ENCODE measurements at places on chromosomes 3 and 15.

- no peak for DNase-seq
Measured at GRCh38 chr3:12734960-12735359, 24.1 kb downstream of the TMEM40 start.

DNA sequence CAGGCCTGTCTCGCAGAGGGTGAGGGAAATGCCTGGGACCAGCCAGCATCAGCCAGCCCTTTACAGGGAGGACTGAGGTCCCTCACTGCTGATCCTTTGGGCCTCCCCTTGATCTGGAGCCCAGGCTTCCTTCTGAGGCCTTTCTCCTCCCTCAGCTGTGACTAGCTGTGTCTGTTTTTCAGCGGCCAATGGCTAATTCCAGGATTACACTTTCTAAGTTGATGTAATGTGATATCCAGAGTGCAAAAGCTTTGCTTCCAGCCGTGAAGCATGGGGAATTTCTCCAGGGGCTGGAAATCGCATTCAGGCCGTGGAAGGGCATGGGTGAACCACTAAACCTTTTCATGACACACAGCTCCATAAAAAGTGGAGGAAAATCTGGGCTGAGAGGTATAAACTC, 157.6 kb downstream of the SHQ1 start:
- no peak for DNase-seq

- no peak for DNase-seq
Measured at GRCh38 chr3:126946405-126946804, 36.5 kb upstream of the PLXNA1 start.

DNA sequence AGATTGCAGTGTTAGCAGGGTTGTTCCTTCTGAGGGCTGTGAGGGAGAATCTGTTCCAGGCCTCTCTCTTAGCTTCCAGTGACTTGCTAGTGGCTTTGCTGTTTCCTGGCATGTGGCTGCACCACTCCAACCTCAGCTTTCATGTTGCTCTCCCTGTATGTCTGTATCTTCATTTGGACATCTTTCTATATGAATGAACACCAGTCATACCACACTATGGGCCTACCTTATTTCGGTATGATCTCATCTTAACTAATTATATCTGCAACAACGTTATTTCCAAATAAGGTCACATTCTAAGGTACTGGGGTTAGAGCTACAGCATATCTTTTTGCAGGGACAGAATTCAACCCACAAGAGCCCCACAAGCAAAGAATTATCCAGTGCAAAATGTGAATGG, 356.7 kb upstream of the UMPS start:
- DNase-seq: no peak

DNA sequence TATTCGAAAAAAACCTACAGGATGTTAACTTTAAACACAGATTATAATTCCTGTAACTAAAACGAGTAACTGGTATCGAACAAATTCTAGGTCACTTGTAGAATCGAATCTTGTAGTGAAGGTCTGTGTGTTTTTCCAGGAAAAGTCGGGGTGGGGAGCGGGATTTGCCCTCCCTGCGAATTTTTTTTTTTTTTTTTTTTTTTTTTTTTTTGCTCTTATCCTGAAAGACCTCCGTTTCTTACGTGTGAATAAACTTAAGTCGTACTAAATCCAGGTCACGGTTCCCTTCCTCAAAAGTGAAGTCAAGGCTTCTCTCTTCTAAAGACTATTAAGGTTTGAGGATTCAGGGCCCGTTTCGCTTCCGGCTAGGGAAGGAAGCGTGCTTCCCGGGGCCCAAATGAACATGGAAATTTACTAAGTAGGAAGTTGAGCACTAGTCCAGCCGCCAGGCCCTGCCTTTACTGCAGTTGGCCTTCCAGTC, 770 bp downstream of the TBC1D5 start:
- DNase-seq: no peak

GRCh38 chr3:161560008-161560637, 63.5 kb downstream of the OTOL1 start:
- DNase-seq: no peak

GRCh38 chr15:24039683-24040082, 352.6 kb upstream of the NDN start:
- no peak for DNase-seq

DNA sequence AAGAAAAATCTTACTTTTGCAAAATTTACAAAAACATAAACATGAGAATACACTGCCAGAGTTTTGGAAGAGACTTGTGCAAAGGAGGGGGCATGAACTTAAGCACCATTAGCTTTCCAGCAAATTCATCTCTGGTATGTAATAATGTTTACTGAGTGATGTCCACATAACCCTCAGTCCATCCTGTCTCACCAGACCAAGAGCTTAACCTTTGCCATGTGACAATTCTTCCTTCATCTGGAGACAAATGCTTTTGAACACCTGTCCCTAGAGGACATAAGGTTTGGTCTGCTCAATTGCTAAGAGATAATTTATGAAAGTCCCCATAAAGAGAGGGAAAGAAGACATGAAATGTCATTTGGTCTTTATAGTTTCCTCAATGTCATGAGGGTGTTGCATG, 412.3 kb downstream of the ERC2 start:
- no peak for DNase-seq

GRCh38 chr3:106124818-106125217, 256.0 kb upstream of the CBLB start:
- no peak for DNase-seq

DNA sequence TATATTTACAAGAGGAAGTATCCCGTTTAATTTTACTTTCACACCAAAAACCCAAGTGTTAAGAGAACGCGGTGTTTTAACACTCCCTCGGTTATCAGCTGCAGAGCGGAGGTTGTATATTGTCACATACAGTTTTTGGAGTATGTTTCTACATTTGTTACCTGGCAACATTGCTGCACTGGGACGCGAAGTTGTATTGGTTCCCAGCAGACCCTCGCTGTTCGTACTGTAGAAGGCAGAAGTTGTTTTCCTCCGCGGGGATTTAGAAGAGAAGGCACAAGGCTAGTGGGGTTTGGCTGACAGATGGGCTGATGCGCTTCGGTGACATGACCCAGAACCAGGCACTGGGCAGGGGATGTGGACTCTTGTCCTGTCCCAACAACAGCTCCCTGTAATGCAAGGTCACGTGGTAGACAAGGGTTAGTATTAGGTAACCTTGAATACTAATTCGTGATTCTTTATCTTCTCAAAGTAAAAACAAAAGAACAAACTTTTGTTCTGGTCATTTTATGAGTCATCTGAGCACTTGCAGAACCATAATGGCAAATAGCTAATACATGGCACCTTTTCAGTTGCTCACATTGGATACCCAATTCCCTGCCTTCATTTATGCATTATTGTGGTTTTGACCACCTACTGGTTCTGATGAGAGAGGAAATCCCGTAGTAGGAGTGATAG, 230.4 kb upstream of the BHLHE40 start:
- no peak for DNase-seq

- DNase-seq: no peak
Measured at GRCh38 chr15:61205346-61205921, 23.7 kb downstream of the RORA start.

DNA sequence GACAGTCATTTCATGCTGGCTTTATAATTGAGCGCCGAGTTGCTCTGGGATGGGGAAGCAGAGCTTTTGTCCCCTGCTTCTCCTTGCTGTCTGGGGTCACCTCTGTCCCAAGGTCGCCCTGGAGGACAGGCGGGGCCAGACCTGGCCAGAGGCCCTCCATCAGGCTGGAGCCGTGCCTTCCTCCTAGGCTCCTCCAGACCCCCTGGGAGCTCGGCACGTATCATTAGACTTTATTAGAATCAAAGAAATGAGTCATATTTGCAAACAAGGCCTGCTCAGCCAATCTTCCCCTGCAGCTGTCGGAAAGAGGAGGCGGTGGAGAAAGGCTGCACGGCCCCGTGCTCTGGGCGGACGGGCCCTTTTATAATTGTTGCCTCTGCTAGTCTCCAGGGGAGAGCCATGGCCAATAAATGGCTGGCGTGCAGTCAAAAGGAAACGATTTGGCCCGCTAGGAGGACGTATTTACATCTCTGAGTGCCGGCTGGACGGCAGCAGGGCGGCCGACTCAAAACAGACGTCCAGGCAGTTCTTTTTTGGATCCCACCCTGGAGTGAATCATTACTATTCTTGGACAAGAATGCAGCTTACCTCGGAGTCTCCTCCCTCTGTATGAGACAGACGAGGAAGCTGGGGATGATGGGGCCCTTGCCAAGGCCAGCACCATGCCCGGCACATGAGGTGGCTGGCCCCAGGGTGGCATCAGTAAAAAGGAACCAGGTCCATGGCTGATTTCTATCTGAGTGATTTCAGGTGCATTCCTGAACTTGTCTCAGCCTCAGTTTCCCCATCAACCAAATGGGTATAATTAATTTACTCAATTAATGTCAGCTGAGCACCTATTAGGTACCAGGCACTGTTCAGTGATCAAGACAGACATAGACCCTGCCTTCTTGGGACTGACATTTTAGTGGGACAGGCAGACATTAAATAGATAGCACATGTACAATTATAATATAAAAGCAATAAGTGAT, 50.6 kb downstream of the SLC6A6 start:
- DNase-seq: no peak

- no peak for DNase-seq
Measured at GRCh38 chr3:157070678-157070999, 89.3 kb downstream of the CCNL1 start.

- DNase-seq: no peak
Measured at GRCh38 chr3:135497979-135498378, 467.5 kb upstream of the PPP2R3A start.

DNA sequence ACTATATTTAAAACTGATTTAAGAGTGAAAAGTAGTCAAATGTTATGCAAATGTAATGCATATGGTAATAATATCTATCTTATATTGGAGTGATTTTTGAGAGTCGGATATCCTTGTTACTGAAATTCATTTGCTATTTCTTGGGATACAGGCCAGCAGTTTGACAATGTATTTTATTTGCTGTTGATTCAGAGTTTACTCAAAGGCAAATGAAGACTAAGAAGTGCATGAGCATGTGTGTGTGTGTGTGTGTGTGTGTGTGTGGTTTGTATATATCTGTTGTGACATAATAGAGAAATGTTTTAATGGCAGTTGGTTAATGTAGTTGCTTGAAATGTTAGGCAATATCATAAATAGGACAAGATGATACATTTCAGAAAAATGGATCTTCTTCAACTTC, 39.0 kb downstream of the UNC13C start:
- no peak for DNase-seq

- no peak for DNase-seq
Measured at GRCh38 chr3:194218646-194219453, 82.9 kb downstream of the HES1 start.

- no peak for DNase-seq
Measured at GRCh38 chr3:113468539-113468938, 27.2 kb upstream of the CFAP44 start.

GRCh38 chr3:24111711-24112110, 166.6 kb downstream of the NR1D2 start:
- no peak for DNase-seq

DNA sequence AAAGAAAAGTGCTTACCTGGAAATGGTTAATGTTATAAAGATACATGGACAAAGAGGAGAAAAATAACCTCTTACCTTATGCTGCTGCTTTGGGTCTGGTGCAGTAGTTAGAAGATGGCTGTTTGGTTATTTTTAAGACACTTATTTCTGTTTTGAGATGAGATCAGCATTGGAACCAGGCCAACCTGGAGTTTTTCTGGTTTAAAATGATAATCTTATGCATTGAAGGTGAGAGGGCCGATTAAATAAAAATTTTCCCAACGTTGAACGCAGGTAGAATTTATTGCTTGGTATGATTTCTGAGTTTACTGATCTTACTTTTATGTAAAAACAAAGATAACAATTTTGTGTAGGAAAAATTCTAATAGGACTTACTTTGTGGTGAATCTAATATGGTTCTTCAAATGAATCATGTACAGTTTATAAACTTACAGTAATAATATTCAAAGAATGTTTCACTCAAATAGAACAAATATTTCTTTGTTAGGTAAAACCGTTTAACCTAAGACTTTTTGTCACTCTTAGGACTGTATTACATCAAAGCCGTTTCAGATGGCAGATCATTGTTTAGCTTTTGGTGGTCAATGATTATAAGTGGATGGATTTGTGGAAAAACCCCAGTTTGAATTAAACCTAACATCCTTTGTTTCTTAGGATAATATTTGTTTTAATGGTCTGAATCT, 14.9 kb downstream of the UBE2E2 start:
- no peak for DNase-seq

- DNase-seq: no peak
Measured at GRCh38 chr3:157136647-157137387, 23.1 kb downstream of the CCNL1 start.

GRCh38 chr3:154552338-154552737, 122.3 kb upstream of the GPR149 start:
- DNase-seq: no peak

All from stimulated activated CD8-positive, alpha-beta memory T cell treated with anti-CD3 and anti-CD28 coated beads, Interleukin-4, amount 100 ng/mL, for 4 hours (primary cell).